ENCODE measurements at places on chromosomes 5 and 9. TPM values are rescaled to one million over a fixed set of nuclear protein-coding genes. Genes with fewer than 3 reads are reported as not detected.

The IRX4 gene
- not detected for polyA plus RNA-seq

DNA sequence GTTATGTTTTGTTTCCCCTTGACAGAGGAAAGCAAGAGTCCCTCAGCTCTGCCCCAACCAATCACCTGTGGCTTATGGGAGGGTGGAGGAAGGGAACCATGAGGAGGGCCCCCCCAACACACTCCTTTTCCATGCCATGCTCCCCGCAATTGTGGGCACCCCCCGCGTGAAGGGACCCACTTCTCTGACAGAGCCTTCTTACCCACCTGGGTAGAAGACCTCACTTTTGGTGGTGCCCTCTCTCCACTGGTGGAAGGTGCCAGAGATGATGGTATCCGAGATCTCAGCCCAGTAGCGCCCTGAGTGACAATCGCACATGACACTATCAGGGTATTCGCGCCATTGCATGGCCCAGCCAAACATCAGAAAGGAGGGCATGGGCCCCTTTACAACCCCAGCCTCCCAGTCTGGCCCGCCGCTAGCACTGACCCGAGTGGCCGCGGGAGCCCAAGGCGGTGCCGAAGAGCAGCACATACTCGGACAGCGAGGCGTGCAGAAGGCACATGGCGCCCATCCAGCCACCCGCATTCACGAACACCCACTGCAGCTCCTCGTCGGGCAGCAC lies 714 bp downstream of the SIGMAR1 start:
- no peak for DNase-seq

- DNase-seq: no peak
Observed at GRCh38 chr5:62982348-62982747, 403.7 kb downstream of the LRRC70 start.

DNA sequence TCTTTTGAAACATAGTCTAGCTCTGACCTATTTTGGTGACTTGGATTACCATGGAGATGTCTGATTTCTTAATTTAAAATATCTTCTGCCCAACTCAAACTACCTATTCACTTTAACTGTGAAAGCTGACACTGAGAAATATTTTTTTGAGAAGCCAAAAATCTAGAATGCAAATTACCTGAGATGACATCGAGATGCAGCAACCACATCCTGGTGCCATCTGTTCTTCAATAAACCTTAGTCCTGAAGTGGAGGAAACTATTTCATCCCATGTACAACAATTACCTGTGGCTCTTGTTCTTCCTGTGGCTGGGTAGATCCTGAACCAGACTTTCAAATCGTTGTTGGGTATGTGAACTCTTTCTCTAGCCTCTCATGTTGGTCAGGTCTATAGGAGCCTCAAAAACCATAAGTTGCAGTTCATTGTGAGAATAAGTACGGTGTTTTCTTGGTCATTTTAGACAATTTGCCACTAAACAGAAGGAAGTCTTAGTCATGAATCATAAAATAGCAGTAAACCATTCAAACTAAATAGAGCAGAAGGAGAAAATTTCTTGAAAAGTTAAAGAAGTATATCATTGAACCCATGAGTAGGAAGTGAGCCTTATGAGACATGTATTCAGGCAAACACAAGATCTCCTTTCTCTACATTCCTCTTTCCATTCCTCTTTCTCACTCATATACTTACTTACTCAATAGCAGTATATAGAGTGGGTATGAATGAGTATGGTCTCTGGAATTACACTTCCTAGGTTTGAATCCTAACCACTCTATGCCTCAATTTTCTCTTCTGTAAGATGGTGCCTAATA lies 176.0 kb downstream of the HMHB1 start:
- no peak for DNase-seq

The FOXD4L4 gene
- not detected for polyA plus RNA-seq

DNA sequence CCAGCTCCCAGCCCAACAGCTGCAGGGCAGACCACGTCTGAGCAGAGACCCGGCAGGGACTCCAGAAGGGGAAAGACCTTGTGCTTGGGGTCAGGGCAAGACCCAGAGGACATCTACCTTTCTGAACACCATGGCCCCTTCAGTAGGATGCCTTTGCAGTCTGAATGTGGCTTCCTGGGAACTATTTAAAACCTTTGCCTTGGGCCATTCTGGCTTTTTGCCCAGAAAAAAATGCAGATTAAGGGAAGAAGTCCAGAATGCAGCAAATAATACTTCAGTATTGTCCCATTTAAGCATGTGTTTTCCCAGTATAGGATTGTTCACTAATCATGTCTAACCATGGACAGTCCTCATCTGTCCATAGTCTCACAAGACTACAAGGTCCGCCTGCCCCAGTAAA lies 67.5 kb upstream of the ERCC6L2 start:
- peak; percentile 49 for DNase-seq

DNA sequence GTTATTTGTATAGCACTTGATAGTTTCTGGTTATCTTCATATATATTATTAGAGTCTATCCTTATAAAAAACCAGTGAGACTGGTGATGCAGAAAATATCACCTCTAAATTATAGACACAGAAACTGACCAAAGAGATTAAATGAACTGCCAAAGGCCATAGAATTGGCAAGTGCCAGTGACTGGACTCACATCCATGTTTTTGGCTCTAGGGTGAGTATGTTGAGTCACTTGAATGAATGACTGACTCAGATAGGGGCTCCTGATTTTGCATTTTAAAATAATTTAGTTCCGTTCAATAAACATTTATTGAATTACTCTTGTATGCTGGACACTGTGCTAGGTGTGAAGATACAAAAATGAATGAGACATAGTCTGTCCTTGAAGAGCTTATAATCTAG lies 70.7 kb downstream of the NR2F1 start:
- DNase-seq: no peak

DNA sequence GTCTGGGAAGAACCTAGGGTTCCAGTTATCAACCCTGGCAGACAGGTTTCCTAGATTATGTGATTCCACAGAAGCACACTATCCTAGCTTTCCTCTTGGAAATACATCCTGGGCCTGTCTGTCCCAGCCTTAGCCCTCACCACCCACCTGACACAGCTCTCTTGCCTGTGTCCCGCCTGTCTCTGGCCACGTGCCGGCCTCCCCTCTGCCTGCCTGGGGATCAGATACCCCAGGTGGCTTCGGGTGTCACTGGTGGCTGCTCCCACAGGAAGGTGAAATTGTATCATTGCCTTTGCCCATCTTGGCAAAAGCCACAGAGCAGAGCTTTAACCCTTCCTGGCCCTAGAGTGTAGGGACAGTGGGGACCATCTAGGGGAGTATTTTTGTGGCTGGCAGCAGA lies 6.2 kb downstream of the COL27A1 start:
- no peak for DNase-seq

The CD180 gene
- not detected for polyA plus RNA-seq

DNA sequence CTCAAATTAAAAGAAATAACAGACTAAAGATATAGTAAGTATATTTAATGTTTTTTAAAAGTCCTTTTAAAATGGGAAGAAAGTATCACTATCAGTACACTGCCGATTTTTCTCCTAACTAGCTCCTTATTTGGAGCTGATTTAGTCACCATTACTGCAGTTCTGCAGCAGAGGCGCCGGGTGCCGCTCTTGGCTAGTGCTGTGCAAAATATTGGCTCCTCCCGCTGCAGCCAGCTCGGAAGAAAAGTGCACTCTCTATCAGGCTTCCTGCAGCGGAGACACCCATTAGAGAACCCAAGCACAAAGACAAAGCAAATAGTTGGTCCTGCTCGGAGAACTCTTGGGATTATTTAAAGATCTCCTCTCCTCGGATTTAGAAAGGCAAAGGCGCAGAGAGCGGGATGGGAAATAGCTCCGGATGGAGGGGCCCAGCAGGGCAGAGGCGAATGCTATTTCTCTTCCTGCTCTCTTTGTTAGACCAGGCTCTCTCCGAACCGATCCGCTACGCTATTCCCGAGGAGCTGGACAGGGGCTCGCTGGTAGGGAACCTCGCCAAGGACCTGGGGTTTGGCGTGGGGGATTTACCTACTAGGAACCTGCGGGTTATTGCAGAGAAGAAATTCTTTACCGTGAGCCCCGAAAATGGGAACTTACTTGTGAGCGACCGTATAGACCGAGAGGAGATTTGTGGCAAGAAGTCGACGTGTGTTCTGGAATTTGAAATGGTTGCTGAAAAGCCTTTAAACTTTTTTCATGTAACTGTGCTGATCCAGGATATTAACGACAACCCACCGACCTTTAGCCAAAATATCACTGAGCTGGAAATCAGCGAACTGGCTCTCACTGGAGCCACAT lies at the start of gene PCDHGB3:
PCDHGB3 (plus strand) TSS at position 249 of the 855 bp plus-strand sequence; CDS start at position 402, 153 bp downstream.
- peak; percentile 40 for DNase-seq

GRCh38 chr5:93423300-93423699 lies 157.7 kb downstream of the NR2F1-AS1 start:
- DNase-seq: peak; percentile 50

GRCh38 chr5:134120386-134121138 lies 6.1 kb downstream of the TCF7 start:
- DNase-seq: no peak

GRCh38 chr9:495739-496138 lies 281.1 kb downstream of the DOCK8 start:
- DNase-seq: no peak

The ACER2 gene
- 5.2 TPM for polyA plus RNA-seq

DNA sequence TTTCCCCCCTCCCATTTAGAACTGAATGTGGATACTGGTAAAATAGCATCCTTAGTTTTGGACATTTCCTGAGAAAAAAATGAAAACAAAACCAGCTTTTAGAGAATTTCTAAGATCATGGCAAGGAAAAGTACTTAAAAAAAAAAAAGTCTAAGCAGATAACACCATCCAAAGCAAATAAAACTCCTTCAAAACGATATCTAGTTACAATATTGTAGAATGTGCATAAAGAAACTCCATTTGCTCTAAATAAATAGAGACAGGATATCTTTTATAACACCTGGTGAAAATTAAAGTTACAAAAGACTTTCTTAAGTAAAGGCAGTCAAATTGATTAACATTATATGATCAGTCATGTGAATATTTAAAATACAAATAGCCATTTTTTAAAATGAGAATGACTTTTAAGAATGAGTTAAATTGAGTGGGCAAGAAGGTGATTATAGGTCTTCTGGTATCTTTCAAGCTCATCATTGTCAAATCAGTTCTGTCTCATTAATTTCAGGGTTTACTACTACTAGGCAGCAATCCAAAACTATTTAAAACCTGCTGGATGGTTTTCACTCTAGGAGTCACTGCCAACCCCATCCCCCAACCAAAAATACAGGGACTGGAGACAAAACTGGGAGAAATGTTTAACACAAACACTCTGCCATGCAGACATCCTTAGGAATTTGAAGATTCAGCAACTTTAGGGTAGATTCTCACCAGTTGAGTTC lies 382.6 kb downstream of the ADGRV1 start:
- DNase-seq: no peak

The TAF11L10 gene
- polyA plus RNA-seq: not detected

The ZNG1F gene
- polyA plus RNA-seq: 19.0 TPM

DNA sequence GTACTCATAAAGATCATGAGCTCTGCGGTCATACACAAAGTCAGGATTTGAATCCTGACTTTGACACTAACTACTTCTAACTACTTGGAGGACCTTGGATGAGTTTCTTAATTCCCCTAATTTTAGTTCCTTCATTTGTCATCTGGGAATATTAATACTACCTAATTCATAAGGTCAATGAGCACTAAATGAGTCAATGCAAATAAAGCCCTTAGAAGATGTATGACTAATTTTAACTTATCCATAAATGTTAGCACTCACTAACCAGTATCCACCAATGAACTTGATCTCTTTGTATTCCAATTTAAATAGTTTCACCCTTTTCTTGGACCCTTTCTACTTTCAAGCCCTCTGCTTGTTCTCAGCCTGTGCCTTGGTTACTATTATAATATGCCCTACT lies 1106.4 kb downstream of the CDH18 start:
- DNase-seq: no peak

DNA sequence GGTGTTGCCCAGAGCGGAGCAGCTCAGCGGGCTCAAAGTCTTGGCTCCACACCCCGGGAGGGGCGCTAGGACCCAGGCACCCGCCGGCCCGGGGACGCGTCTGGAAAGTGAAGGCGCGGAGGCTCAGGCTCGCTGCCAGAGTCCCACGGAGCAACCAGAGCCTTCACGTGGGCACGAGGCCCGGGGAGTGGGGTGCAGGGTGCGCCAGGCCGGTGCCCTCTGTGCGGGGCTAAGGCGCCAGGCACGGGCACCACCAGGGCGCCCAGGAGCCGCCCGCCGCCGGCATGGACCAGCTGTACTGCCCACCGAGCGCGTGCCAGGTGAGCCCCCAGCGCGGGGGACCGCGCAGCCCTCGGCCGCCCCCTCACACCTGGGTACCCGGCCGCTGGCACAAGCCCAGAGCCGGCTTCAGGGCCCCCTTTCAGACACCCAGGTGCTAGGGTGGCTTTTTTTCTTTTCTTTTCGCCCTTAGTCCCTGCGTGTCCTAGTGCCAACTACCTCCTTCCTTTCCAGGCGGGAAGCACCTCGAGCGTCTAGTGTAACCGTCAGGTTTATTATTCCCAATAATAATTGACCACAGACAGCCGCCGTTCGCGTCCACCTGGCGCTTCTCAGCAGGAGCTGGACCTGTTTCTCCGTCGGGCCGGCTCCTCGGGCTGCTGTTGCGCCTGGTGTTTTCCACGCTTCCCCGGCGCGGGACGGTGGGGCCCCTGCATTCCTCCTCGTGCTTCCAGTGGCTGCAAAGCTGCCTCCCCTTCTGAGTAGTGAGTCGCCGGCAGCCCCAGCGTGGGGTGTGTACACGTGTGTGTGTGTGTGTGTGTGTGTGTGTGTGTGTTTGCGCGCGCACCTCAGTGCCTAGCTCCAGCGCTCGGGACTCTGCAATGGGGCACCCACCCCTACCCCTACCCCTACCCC lies 30.1 kb upstream of the PDE8B start:
- DNase-seq: no peak

DNA sequence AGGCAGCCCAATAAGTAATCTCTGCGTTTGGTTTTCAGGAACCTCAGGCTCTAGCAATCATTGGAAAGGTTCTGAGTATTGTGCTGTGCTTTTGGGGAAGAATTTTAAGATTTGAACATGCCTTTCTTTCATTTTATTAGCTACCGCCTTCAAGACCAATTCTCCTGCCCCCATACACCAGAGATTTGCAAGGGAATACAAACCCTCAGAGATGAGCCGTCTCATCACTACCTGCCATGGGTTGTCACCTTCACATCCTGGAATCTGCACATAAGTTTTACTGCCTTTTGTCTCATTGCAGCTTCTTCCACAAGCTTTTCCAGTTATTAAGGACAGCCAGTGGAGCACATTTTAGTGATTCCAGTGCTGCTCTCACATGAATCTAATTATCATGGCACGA lies 11.7 kb upstream of the TMED7 start:
- no peak for DNase-seq

The NME5 gene
- polyA plus RNA-seq: not detected

The C9 gene
- polyA plus RNA-seq: 0.03 TPM

GRCh38 chr5:149782895-149783586 lies 52.9 kb downstream of the PPARGC1B start:
- DNase-seq: no peak

GRCh38 chr9:124863371-124863871 lies 1.5 kb downstream of the ARPC5L start:
- DNase-seq: no peak

The RAB3C gene
- 0.66 TPM for polyA plus RNA-seq

- DNase-seq: no peak
Observed at GRCh38 chr9:138040446-138041430, 163.2 kb downstream of the CACNA1B start.

The ACSL6 gene
- polyA plus RNA-seq: not detected

GRCh38 chr9:114371343-114371944 lies 16.3 kb downstream of the AKNA start:
- DNase-seq: no peak

GRCh38 chr9:129910628-129911567 lies 75.6 kb downstream of the USP20 start:
- DNase-seq: peak; percentile 91
